Lower leg skin (tissue), 4 donors: ENCODE measurements at places on chromosomes 16 and 17. TPM values are rescaled to one million over a fixed set of nuclear protein-coding genes. Genes with fewer than 3 reads are reported as not detected.

DNA sequence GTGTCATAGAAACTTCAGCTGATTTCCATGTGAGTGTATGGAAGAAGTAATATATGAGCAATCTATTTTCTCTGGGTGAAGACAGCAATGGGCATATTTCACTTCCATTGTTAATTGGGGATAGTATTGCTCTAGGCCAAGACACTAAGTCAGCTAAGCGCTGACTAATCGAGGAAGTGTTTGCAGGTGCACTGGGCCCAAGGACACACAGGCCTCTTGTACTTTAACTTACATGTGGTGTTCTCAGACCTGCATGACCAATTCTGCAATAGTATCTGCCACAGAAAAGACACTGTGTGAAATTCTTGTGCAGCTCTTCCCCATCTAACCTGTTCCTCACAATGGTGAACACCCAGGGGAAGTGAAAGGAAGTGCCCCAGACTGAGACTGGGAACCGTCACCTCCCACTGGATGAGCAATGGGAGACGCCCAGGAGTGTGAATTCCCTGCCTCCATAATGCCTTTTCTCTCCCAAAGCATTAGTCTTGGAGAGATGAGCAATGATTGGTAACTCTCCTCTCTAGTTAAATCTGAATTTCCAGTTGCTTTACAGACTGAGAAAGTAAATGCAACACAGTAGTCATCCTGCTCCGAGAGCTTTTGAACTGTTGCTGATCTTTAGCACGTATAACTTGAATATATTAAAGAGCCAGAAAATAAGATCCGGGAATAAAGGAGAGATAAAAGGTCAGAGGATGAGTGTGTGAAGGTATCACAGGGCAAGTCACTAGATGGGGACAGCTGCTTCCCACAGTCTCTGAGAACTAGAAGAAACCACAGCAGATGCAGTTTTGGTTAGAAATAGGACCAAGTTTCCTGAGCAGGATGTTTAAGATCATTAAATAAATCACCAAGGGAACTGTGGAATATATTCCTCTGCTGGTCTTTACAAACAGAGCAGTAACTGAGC, 82.6 kb downstream of the CDK5R1 start:
- DNase-seq = no peak

DNA sequence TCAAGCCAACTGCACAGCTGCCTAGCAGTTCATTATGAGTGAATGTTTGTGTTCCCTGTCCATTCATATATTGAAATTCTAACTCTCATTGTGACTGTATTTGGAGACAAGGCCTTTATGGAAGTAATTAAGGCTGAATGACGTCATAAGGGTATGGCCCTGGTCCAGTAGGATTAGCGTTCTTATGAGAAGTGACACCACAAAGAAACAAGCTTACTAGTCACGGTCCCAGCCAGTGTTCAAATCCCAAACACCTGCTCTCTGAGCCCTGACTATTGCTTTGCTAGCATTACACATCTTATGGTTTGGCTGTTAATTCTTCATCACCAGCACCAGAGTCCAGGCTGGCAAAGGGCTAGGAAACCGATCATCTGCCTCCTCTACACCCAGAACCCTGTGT, 2.2 kb downstream of the ZNF668 start:
- no peak for DNase-seq

DNA sequence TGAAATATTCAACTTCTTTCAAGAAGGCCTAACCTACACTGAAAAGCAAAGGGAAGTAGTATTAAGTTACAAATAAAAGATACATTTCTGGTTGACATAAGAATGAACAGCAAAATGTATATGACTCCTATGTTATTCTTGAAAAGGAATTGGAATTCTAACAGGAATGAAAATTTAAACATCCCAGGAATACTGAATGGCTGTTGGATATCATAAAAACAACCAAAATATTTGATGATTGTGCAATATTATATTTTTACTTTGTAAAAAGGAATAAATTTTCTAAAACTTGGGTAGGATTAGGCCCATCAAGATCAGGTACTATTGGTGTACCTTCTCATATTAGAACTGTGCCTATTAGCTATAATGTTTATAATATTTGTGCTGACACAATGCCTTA, 50.0 kb downstream of the CYB5B start:
- DNase-seq = no peak

DNA sequence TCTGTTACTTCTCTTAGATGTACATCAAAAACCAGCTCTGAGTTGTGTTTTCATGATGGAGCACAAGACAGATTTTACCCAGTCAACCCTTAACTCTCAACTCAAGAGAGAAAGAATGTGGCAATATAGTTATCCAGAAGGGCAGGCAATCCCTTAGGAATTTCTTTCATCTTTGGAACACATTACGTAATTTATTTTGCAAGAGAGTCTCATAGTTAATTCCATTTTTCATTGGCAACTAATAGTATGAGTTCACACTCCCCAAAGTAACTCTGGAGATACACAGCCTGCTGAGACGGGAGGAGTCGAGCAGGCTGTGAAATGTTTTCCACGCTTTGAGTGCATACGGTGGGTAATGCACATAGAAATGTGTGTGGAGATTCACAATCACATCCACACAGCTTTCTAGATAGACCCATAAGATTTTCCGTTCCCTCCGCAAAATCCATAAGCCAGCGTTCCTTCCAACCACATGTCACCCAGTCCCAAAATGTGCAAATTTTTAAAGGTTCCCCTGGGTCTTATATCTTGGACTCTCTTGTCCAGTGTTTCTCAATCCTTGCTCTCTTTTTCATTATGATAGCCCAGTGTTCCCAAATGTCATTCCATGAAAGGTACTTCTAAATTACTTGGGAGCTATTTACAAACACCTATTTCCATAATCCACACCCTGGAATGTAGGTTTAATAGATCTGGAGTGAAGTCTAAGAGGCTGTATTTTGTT, 8.4 kb upstream of the CDRT4 start:
- DNase-seq = no peak

DNA sequence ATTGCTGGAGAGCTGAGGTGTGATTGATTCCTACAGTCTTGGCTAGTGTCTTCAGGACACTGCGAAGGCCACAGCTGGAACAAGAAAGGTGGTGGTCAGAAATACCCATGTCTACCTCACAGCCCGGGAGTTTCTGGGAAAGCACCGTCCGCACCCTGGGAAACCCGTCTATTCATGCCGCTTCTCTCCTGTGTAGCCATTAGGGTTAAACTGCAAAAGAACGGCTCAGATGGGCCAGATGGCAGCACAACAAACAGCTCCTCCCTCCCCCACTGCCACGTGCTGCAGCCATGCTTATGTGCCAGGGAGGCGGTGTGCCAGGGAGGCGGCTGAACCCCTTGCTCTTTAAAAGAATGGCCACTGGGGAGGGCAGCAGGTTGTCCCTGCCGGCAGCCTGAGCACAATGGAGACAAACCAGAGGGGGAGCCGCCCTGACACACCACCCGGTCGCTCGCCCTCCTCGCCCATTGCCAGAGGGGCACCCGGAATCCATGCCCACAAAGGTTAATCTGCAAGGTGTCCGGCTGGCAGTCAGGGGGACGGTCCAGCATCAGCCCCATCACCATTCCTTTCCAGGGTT, 65.2 kb downstream of the CYTH1 start:
- DNase-seq = peak; percentile 92

DNA sequence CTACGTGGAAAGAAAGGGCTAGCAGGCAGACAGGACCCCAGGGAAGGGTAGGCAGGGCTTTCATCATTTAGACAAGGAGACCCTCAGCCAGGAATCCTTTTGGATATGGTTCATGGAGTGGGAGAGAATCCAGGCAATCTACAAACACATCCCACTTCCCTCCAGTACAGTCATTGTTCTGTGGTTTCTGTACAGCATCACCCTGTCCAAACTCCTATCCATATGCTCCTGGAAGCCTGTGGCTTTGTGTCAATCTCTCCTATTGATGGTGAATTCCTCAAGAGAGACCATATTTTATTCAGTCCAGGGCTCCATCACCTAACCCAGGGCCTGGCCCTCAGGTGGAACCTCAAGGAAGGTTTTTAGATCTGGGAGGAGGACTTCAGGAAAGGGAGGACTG, 99.2 kb downstream of the SPACA3 start:
- no peak for DNase-seq

GRCh38 chr16:83162791-83163190, 536.0 kb downstream of the CDH13 start:
- no peak for DNase-seq

Gene DRC3
- 6.4 TPM for total RNA-seq

Gene KAT2A
- 25.3 TPM for total RNA-seq

Gene FOXC2
- not detected for total RNA-seq

GRCh38 chr17:37017404-37017803, 68.7 kb downstream of the AATF start:
- DNase-seq = no peak

GRCh38 chr17:65121916-65122806, 15.0 kb upstream of the RGS9 start:
- DNase-seq = peak; percentile 62

GRCh38 chr17:65975878-65976277, 216.1 kb downstream of the CEP112 start:
- no peak for DNase-seq

- no peak for DNase-seq
Observed at GRCh38 chr17:40541873-40542557, 23.3 kb downstream of the CCR7 start.

DNA sequence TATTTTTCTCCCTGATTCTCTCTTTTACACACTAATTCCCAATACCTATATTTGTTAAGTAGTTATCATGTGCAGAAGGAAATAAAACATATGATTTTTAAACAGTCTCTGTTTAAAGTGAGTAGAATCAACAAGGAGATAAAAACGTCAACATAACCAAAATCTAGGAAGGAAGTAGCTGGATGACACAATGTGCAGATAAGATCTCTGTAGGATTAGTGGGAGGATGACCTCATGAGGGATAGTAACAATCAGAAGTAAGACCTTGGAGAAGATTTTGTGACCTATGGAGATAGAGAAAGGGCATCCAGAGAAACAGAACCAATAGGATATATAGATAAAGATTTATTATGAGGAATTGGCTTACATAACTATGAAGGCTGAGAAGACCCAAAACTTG, 262.6 kb upstream of the CDH11 start:
- DNase-seq = no peak

DNA sequence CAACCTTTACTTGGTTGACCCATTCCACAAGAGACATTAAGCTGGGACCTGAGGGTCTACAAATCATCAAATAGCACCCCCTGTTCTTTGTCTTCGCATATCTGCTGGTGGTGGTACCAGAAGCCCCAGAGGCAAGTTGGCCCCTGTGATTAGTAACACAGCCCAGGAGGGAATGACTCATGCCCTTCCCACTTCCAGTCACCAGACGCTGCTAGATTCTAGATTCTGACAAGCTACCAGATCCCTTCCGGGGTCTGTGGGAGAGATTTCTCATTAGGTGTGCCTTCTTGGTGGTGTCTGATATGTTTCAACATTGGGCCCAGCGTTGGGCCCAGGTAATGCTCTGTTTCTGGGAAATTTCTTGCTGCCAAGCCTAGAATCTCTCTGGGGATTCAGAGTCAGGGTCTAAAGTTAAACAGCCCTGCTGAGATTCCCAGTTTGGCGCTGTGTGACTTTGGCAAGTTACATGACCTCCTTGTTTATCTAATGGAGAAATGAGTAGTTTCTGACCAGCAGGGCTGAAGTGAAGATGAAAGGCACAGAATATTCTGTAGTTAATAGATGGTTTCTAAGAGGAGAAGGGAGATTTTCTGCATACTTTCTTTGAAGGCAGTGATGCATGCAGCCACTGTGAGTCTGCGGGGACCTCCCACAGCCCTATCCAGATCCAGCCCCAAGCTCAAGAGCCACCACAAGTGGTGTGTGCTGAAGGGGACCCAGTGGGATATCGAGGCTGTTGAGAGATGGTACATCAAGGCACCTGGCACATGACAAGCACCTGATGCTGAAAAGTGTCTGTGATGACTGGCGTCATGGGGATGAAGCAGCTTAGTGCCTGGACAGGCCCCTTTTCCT, 3.9 kb downstream of the TRPV2 start:
- peak; percentile 63 for DNase-seq

Gene PLA2G10
- total RNA-seq = not detected

GRCh38 chr17:36746381-36747053, 145.1 kb downstream of the MRM1 start:
- DNase-seq = no peak

DNA sequence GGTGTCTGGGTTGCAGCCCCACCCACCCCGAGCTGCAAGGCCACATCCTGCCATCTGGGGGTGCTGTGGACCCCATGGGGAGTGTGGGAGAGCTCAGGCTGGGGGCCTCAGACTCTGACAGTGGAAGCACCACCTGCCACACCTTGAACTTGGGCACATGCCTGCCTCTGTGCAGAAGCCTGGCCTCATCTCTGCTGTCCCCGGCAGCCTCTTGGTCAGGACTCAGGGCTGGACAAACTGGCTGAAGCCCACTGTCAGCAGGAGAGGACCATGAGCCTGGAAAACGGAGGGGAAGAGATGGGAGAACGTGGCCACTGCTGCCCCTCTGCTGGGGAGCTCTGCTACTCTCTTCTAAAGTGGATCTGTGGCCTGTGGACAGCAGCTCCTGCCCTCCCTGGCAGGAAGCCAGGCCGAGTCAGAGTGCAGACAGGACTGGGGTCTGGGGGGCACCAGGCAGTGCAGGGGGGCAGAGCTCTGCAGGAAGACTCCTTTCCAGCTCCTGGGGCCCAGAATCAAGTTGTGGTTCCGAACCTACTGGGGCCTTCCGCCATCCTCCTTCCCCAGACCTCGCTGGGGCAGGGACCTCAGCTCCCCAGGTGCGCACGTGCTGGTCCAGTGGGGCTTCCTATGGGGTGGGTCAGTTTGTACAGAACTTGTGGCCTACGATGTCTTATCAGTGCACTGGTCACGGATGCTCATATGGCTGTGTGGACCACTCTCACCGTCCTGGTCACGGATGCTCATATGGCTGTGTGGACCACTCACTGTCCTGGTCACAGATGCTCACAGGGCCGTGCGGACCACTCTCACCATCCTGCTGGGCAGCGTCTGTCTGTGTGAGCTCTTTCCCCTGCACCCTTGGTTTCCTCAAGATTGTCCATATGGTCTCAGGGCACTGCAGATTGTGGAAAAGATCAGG, 207.7 kb downstream of the LAT start:
- peak; percentile 78 for DNase-seq

DNA sequence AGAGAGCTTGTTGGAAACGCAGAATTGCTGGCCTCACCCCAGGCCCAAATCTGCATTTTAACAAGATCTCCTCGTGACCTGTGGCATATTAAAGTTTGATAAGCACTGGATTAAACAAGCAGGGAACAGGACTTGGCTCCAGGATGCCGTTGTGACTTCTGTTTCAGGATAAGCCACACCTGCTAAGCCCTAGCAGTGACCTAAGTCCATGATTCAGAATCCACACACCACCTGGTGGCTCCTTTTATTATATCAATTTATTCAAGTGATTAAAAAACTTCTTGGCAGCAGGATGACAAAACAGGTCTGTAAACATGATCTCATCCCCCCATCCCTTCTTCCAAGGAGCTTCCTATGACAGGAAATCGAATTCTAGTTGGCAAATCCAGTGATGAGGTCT, 9.1 kb downstream of the NAGPA start:
- DNase-seq = no peak

Gene LPCAT2
- total RNA-seq = 16.9 TPM
